ENCODE measurements at places on chromosomes 13 and 19. TPM values are rescaled to one million over a fixed set of nuclear protein-coding genes. Genes with fewer than 3 reads are reported as not detected.

The LRRC25 gene
- polyA plus RNA-seq, result 416 TPM

The HRC gene
- not detected for polyA plus RNA-seq

The FFAR2 gene
- polyA plus RNA-seq, result 5.7 TPM

DNA sequence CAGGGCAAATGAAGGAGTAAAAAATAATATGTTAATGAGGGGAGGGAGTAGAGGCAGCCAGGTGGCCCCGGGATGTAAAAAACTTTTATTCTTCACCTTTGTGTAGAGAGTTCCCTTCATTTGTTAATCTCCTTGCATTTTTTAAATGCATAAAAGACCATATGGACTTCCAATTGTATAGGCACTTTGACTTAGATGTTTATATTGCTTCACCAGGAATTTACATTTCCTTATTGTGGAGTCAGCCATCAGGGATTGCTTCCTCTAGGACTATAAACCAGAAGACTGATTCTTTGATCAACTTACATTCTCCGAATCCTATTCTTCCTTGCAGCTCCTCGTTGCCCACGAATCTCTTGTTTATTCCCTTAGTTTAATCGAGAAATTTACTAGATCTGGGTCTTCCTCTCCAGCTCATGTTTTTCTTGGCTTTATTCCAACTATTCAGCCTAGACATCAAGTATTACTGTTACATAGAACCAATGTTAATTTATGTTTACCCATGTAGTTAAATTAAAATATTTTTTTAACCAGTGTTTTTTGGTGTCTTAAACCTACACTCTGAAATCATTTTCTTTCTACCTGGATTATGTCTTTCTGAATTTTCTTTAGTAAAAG lies 1187.0 kb upstream of the SLC10A2 start:
- H3K4me3 ChIP-seq, result no peak overlapping the region
- no peaks in the 10 kb centered on the region for H3K27me3 ChIP-seq
- H3K4me1 ChIP-seq, result no peaks in the 10 kb centered on the region
- DNase-seq, result no peak
- H3K27ac ChIP-seq, result no peak overlapping the region

- no peak overlapping the region for H3K4me3 ChIP-seq
- H3K4me1 ChIP-seq, result no peaks in the 10 kb centered on the region
- no peaks in the 10 kb centered on the region for H3K27me3 ChIP-seq
These were observed 73.4 kb downstream of the AKAP11 start for GRCh38 chr13:42345367-42345766.

DNA sequence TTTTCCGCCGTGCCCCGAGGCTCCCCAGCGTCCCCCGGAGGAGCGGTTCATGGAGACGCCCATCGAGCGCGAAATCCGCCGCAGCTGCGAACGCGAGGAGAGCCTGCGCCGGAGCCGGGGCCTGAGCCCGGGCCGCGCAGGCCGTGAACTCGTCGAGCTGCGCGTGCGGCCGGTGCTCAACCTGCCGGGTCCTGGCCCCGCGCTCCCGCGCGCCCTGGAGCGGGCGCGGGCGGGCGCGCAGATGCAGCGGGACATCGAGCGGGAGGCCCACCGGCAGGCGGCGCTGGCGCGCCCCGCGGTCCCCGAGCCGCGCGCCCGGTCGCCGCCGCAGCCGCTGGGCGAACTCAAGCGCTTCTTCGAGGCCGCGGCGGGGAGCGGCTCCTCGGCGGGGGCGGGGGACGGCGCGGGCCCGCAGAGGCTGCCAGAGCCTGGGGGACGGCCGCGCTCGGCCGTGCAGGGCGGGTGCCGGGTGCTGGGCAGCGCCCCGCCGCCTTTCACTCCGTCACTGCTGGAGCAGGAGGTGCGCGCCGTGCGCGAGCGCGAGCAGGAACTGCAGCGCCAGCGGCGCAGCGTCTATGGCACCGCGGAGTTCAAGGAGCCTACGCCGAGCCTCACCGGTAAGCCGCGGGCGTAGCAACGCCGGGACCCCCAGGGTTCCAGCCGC lies 807 bp downstream of the MISP3 start:
- peaks cover 67% of the 10 kb centered on the region for H3K4me1 ChIP-seq
- peak overlapping the region; percentile 56 for H3K27ac ChIP-seq
- H3K27me3 ChIP-seq, result no peaks in the 10 kb centered on the region
- peak; percentile 66 for DNase-seq
- H3K4me3 ChIP-seq, result peak overlapping the region; percentile 50

Data from CD14-positive monocyte (primary cell).